NCI-H187 treated with DMSO at 0.1 percent for 48 hours (cell line): ENCODE measurements at places on chromosomes 7 and 10.
A peak's percentile ranks its signal among the peaks of the same experiment; 100 is the strongest.

GRCh38 chr7:127514499-127514898 is 70.9 kb downstream of the GCC1 start:
- DNase-seq = peak; percentile 10

DNA sequence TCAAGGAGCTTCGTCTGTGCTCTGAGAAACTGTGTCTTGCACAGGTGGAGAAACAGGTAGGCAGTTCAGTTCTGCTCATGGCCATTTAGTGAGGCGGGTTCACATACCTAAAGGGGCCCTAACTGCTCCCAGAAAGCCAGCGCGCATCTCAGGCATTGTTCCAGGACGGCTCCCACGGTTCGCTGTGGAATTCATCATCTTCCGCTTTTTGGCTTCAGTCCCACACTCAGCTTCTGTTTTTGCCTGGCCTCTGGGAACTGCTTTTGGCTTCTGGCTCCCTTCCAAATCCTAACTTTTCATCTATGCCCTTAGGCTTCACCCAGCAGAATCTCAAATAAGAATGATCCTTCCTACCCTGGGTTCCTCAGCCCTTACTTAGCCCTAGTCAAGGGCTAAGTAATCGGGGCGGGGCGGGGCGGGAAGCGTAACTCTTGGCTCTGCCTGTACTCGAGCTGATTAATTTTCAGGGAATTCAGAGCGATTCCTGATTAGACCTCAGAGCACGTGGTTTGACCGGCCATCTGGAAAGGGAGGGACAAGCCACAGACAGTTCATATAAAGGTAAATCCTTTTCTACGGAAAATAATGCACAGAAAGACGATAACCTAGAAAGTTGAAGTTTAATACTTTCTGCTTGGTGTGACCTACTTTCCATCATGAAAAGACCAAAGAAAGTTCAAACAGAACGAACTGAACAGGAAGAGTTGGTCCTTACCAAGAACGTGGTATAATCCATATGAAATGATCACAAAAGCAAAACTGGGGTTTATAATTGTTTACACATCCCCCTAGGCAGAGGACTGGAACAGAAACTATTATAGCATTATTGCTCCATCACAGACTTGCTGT is 105.7 kb downstream of the ST8SIA6 start:
- no peak for DNase-seq

- no peak for DNase-seq
Observed at GRCh38 chr10:73850863-73851461, 23.4 kb downstream of the CAMK2G start.

DNA sequence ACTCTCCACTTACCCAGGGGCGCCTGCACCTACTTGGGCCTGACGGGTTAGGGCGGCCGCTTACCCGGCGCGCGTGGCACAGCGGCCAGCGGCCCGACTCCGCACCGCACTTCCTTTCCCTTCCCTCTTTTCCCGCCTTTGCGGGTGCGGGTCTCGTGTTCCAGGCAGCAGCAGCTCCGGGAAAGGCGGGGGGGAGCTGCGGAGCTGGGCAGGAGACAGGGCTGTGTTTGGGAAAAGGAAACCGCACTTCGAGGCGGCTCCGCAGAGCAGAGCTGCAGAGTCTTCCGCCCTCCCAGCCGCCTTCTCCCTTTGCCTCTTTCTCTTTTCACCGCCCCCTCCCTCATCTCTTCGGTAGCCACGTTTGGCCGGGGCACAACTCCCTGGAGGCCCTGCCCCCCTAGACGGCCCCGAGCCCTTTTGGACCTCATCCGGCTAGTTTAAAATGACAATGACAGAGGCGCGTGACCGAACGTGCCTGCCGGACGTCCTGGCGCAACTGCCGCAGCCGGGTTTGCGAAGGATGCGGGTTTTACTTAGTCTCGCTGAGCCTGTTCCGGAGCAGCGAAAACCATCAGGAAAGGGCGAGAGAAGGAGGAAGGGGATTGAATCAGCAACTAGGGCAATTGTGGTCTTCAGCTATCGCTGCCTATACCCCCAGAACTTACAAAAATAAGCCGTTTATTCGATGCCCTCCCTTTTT is 7.9 kb upstream of the PAX2 start:
- DNase-seq = no peak

GRCh38 chr7:151868396-151869108 is 8.4 kb downstream of the PRKAG2 start:
- no peak for DNase-seq

DNA sequence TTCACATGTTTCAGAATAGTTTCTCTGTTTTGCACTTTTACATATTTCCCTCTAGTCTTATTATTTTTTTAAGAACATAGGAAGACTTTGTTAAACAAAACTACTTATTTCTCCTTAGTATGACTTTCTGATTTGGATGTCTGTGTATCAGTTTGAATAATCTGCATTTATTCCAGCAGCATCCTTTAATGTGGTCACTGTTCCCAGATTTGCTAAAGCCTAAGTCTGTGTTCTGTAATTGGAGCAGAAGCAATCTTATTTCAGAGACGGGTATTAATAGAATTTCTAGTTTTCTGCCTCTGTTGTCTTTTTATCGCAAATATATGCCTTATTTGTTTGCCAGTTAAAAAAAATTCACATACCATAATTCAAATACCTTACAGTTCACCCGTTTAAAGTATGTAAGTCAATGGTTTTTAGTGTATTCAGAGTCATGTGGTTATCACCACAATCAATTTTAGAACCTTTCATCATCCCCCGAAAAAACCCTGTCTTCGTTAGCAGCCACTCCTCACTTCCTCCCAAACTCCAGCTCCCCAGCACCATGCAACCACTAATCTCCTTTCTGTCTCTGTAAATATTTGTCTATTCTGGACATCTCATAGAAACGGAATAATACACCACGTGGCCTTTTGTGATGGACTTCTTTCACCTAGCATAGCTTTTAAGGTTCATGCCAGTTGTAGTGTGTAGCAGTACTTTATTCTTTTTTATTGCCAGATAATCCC is 58.7 kb downstream of the INPP5F start:
- no peak for DNase-seq

GRCh38 chr10:124292911-124293615 is 125.7 kb downstream of the OAT start:
- no peak for DNase-seq

DNA sequence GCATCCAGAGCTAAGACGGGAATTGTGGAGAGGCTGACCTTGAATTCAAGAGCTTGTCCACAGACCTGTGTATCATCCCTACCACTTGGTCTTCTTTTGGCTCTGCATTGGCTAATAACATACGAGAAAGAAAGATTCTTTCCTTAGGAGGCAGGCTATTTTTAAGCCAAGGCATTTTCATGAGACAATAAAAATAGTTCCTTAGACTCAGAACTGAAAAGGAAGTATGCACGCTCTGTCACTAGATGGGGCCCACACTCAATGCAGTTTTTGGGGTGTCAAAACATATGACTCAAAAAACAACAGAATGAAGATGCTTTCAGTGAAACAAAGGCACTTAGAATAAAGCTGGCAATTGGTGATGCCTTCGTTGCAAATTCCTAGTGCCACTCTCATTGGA is 265.9 kb upstream of the DGKB start:
- no peak for DNase-seq

- no peak for DNase-seq
Observed at GRCh38 chr7:35869810-35870209, 69.0 kb downstream of the SEPTIN7 start.

- DNase-seq = peak; percentile 99
Observed at GRCh38 chr7:123557398-123558288, at the start of gene NDUFA5. Gene NDUFA5 (minus strand): TSS chr7:123557818. CDS start chr7:123557795, 23 bp downstream.

DNA sequence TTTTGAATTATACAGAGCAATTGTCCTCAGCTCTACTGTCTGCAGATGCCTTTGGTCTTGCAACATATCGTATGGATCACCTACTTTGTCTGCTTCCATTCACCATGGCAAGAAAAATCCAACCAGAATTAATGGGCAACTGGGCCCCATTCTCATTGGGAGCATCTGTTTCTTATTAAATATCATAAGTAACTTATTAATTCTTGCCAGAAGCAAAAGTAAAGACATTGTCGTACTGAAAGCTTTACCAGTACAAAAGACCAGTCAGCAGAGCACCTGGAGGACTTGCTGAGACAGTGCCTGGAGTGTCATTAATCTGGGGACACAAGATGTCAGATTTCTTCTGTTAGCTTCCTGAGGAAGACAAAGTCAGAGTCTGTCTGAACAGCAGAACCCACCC is 404.5 kb downstream of the INHBA start:
- DNase-seq = no peak
